CD4-positive, alpha-beta T cell treated with Interleukin-21 for 1 hour (primary cell): ENCODE measurements at places on chromosomes 7 and 10.
A peak's percentile ranks its signal among the peaks of the same experiment; 100 is the strongest.

DNA sequence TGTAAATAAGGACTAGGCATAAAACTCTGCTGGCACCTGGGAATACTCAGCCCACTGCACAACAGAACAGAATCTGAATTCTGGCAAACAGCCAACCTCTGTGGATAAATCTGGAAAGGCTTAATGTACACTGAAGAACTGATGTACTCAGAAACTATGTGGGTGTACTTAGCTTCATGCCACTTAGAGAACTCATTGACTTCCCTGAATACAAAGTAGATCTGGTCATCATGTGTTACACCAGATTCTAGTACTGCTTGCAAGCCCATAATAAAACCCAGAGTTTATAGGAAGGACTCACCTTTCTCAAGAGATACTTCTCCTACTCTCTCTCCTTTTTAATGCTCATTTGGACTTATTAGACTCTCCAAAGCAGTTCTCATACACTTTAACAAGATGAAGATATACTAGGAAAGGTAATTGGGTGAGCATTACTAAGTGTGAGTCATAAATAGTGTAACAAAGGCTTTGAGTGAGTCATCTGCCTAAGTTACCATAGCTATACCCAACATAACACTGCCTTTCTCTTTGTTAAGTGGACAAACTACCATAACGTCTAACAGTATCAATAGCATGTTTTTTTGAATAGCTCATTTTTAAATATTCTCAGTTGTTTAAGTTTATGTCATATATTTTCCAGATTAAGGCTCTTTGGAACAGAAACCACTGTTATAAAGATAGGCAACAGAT lies 309.1 kb downstream of the MDFIC start:
- DNase-seq: peak; percentile 30

DNA sequence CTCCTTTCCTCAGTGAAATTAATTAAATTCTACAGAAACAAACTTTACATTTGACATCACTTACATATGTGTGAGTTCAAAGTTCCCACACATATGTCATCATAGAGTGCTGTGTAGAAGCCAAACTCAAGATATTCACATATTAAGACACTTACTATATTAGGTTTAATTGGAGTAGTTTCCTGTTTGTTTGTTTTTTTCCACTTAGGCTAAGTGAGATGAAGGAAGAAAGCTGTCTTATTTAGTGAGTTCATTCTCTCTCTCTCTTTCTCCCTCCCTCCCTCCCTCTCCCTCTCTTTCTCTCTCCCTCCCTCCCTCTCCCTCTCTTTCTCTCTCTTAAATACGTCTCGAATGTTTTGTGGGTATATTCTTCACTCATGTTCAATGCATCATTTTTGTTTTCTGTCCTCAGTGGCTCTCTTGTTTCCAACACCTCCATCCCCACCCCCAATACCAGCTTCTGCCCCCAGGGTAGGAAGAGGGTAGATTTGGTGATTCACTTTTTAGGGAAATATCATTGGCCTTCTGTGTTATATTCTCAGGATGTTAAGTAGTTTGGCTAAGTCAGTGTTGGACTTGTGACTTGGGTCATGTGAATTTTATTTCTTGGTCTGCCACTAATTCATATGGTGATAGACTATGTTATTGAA lies 262.0 kb downstream of the FRMD4A start:
- DNase-seq: no peak

- no peak for DNase-seq
These were observed 3.1 kb downstream of the AHCYL2 start for GRCh38 chr7:129227646-129228578.

DNA sequence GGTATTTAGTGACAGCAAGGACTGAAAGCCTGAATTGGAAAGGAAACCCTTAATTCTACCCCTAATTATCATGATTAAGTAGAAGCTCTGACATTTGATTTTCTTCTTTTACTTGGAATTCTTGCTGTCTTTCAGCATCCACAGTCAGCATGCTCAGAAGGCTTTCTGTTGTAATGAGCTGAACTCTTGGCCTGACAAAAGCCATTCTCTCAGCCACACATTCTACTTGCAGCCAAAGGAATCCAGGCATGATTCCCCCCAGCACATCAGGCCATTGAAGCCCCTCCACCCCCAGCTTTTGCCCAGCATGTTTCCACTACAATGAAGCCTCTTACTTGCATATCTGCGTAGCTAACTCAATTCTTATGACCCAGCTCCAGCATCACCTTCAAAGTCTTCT lies 94.3 kb upstream of the FRMD4A start:
- DNase-seq: no peak

GRCh38 chr10:51783941-51784340 lies 84.5 kb upstream of the CSTF2T start:
- DNase-seq: no peak

DNA sequence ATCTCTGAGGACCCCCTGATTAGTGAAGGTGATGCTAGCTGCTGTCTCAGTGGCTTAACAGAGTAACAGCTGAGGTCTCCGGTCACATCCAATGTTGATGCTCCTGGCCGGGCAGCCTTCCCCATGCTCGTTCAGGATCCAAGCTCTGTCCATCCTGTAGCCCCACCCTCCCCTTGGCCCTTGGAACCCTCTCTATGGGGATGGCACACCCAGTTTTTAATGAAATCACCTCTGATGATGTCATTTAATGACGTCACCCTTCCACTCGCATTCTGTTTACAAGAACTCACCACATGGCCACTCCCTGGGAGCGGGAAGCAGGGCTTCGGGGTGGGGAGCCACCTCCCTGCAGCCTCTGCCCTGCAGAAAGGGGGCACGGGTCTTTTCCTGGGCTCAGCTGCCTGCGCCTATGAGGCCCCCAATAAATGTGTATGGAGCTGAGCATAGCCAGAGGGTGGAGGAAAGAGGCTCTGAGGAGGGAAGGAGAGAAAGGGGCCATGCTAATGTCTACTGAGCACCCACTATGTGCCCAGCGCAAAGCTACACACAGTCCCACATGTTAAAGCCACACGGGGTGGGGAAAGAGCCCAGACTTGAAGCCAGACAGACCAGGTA lies 95.5 kb downstream of the OAT start:
- no peak for DNase-seq

DNA sequence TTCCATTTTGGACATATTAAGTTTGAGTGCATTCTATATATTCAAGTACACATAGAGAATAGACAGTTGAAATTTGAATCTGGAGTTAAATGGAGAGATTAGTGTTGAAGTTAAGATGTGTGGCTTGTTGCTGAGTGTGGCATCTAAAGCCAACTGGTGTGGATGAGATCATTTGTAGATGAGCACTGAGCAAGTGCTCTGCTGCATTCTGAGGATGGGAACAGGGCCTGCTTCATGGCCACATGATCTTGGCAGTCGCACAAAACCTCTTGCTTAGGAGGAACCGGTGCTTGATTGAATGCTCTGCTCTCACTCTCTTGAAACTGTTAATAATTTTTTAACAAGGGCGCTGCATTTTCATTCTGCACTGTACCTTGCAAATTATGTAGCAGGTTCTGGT lies 62.0 kb downstream of the EPDR1 start:
- no peak for DNase-seq

GRCh38 chr7:147535701-147536111 lies 1054.9 kb upstream of the C7orf33 start:
- DNase-seq: no peak

DNA sequence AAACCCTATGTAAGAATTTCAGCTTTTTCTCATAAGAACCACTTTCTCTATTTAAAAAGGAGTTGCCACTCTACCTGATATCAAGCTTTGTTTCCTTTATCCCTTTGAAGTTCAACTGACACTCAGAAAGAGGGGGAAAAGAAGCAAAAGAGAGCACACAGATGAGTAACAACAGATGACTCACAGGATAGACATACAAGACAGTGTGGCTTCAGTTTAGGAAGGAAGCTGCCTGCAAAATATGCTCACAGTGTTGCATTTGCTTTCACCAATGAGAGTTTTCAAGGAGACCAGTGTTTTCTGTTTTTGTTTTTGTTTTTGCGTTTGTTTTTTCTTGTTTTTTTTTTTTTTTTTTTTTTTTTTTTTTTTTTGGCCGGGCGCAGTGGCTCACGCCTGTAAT lies 1181.6 kb downstream of the DNAJB9 start:
- DNase-seq: no peak

- DNase-seq: no peak
These were observed 207.2 kb downstream of the PARD3 start for GRCh38 chr10:34607894-34608293.

- DNase-seq: no peak
These were observed 751 bp upstream of the HYCC1 start for GRCh38 chr7:23014681-23015080.

DNA sequence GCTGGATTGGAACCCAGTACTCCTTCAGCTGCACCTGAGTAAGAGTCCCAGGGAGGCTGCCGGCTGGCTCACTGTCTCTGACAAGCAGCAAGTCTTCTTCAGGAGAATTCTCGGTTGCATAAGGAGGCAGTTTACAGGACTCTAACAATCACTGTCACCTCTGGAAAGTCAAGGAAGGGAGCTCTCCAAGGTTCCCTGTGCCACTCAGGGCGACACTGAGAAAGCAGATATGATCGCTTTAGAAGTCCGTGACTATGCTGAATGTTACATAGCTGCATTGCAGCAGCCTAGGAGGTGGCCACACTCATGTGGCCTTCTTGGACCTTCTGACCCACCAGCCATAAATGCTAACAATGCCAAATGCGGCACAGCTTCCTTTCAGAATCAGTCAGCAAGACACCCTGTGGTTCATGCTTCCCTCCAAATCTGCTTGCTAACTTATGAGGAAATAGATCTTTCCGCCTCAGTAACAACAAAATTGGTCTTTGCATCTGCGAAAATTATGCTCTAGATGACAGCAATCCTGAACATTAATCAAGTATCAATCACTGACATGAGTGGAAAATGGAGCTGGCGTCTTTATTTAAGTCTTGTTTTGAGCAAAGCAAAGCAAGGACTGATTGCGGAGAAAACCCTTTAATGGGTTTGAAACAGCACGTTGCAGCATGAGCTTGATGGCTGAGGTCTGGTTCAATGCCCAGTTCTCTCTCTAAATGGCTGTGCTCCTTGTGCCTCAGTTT lies 132.9 kb downstream of the ATXN7L1 start:
- no peak for DNase-seq

- DNase-seq: no peak
These were observed 31.8 kb upstream of the HMX3 start for GRCh38 chr10:123103944-123104343.

DNA sequence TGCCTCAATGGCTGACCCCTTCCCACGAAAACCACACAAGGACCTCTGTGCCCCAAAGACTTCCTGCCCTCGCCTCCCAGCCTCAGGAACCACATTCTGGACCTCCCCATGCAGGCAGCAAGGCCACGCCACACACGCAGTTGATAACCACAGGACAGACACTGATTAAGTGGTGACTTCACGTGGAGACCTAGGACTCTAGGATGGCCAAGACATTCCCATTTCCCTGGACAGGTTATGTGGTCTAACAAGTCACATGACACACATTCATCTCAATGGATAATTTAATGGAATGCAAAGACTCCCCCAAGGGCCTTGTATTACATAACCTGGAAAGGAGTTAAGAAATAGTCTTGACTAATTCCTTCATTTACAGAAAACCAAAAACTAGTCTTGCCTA lies 110.2 kb downstream of the LARP4B start:
- DNase-seq: no peak

- DNase-seq: no peak
These were observed 76.5 kb downstream of the XPNPEP1 start for GRCh38 chr10:109846832-109847231.

GRCh38 chr10:85413570-85413969 lies 953.0 kb downstream of the GRID1 start:
- no peak for DNase-seq

GRCh38 chr7:64562626-64563278 lies at the start of gene ZNF680:
Gene ZNF680, minus strand, starts transcription at chr7:64563071. Its CDS starts 117 bp downstream, at chr7:64562954.
- peak; percentile 93 for DNase-seq

GRCh38 chr7:104327938-104328295 lies 486 bp upstream of the LHFPL3 start:
- no peak for DNase-seq

DNA sequence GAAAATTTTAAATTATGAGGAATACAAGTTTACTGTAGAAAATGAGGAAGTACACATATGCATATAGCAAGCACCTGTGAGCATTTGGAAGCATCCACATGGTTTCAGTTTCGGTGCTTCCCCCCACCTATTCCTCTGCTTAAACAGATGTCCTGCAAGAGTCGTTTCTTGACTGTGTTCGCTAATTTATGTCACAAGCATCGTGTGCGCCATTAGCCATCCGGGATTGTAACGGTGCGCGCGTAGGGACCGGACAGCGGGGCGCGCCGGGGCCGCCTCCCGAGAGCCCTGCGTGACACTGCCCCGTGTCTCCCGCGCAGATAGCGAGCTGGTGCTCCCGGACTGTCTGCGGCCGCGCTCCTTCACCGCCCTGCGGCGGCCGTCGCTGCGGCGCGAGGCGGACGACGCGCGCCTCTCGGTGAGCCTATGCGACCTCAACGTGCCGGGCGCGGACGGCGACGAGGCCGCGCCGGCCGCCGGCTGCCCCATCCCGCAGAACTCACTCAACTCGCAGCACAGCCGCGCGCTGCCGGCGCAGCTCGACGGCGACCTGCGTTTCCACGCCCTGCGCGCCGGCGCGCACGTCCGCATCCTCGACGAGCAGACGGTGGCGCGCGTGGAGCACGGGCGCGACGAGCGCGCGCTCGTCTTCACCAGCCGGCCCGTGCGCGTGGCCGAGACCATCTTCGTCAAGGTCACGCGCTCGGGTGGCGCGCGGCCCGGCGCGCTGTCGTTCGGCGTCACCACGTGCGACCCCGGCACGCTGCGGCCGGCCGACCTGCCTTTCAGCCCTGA lies 90.9 kb downstream of the NEURL1 start:
- DNase-seq: peak; percentile 87

DNA sequence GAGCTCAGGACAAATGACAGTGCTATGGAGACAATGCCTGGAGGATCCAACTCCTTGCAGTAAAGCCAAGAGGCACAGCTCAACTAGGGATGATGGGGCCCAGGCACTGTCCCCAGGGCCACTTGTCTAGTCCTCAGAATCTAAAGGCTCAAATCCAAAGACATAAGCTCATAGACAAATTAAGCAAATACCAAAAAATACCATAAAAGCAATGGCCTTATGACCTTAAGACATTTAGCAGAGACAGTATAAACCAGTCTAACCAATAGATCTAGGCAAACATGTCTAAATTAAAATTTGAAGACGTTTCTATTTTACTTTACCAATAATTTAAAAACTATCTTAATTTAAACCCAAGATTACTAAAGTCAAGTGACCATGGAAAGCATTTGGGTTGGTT lies 14.8 kb upstream of the MKLN1 start:
- no peak for DNase-seq

GRCh38 chr10:6400821-6401465 lies 179.1 kb downstream of the PRKCQ start:
- DNase-seq: no peak

DNA sequence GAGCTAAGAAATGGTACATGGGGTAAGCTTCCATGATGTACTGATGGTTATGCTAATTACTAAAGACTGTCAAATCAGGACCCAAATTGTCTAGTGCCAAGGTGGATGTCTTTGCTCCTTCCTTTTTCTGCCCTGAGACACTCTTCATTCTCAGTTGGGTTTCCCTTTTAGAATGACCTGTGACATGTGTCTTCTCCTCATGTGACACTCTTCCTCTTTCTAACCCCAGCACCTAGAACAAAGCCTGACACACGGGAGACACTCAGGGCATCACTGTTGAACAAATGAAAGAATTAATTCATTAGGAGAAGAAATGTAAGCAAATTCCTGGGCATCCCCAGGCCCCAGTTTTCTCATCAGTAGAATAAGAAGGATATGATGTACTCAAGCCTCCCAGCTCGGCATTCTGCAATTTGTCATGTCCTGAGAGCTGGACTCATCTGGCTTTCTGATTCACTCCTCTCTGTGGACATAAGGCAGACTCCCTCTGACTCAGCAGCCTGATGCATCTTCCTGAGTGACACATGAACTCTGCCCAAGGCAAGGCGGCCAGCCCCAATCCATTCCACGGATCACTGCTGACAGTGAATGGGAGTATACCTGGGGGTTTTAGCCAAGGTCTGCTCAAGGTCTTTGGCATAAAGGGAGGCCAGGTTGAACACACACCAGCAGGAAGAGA lies 473.8 kb downstream of the KCNMA1 start:
- no peak for DNase-seq
